Neural progenitor cell (in vitro differentiated cells): ENCODE measurements at places on chromosomes 2 and 18. TPM values are rescaled to one million over a fixed set of nuclear protein-coding genes. Genes with fewer than 3 reads are reported as not detected.

- H3K36me3 ChIP-seq, result no peaks in the 10 kb centered on the region
- no peak for DNase-seq
- no peak overlapping the region for H3K27ac ChIP-seq
- H3K4me3 ChIP-seq, result no peak overlapping the region
- H3K4me1 ChIP-seq, result peaks cover 20% of the 10 kb centered on the region
- H3K27me3 ChIP-seq, result no peaks in the 10 kb centered on the region
Observed at GRCh38 chr18:23227726-23228070, 92.4 kb downstream of the CABLES1 start.

- no peak for DNase-seq
- H3K4me3 ChIP-seq, result no peak overlapping the region
- H3K36me3 ChIP-seq, result no peaks in the 10 kb centered on the region
- peaks cover 54% of the 10 kb centered on the region for H3K27me3 ChIP-seq
Observed at GRCh38 chr2:96318723-96319122, 6.4 kb upstream of the ITPRIPL1 start.

DNA sequence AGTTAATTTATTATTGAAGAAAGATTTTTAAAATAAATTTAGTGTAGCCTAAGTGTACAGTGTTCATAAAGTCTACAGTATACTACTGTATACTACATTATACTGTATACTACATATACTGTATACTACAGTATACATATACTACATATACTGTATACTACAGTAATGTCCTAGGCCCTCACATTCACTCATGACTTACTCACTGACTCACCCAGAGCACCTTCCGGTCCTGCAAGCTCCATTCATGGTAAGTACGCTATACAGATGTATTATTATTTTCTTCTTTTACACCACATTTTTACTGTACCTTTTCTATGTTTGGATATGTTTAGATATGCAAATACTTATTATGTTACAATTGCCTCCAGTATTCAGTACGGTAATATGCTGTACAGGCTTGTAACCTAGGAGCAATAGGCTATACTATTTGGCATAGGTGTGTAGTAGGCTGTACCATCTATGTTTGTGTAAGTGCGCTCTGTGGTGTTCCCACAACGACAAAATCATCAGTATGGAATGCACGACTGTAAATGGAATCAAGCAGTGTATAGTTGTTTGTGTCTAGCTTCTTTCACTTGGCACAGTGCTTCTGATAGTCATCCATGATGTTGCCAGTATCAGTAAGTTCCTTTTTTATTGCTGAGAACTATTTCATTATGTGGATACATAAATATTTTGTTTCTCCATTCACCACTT is 245.7 kb downstream of the MTX2 start:
- no peak overlapping the region for H3K27ac ChIP-seq
- no peaks in the 10 kb centered on the region for H3K36me3 ChIP-seq
- no peak overlapping the region for H3K4me3 ChIP-seq
- no peaks in the 10 kb centered on the region for H3K4me1 ChIP-seq

- no peak overlapping the region for H3K4me3 ChIP-seq
- DNase-seq, result no peak
- H3K27ac ChIP-seq, result no peak overlapping the region
- no peaks in the 10 kb centered on the region for H3K27me3 ChIP-seq
Observed at GRCh38 chr2:152556506-152556905, 160.8 kb downstream of the PRPF40A start.

GRCh38 chr2:168356477-168356835 is 99.6 kb upstream of the CERS6 start:
- peaks cover 12% of the 10 kb centered on the region for H3K4me1 ChIP-seq
- no peak overlapping the region for H3K4me3 ChIP-seq
- DNase-seq, result no peak
- H3K36me3 ChIP-seq, result no peaks in the 10 kb centered on the region
- no peaks in the 10 kb centered on the region for H3K27me3 ChIP-seq

DNA sequence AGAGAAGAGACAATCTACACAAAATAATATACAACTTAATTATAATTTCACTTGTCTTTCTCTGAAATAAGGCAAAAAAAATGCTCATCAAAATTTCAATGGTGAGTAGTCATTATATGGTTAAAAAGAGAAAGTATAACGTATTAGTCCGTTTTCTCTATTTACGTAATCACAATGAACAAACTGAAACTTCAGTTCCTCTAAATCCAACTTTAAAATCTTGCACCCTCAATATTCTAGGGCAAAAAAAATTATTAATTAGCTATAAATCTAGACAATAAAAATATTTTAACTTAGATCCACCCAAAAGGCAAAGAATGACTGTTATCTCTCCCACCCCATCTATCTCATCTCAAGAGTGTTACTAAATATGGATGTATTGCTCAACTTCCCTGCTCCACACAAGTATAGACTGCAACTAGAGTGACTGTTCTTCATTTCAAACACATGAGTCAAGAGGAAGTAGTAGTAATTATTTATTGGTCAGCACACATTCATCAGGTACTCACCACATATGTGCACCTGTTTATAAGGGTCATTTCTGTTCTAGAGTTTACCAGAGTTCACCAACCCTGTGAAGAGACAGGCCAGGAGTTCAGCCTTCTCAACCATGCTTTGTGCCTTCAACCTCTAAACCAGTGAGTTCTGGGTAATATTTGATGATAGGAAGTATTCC is 36.4 kb downstream of the STK39 start:
- H3K4me1 ChIP-seq, result peaks cover 11% of the 10 kb centered on the region
- DNase-seq, result no peak
- H3K27me3 ChIP-seq, result no peaks in the 10 kb centered on the region
- H3K27ac ChIP-seq, result no peak overlapping the region

GRCh38 chr18:61308004-61308403 is 25.2 kb upstream of the CDH20 start:
- no peaks in the 10 kb centered on the region for H3K36me3 ChIP-seq
- H3K27me3 ChIP-seq, result no peaks in the 10 kb centered on the region
- DNase-seq, result peak; percentile 41
- peaks cover 37% of the 10 kb centered on the region for H3K4me1 ChIP-seq
- no peak overlapping the region for H3K27ac ChIP-seq

DNA sequence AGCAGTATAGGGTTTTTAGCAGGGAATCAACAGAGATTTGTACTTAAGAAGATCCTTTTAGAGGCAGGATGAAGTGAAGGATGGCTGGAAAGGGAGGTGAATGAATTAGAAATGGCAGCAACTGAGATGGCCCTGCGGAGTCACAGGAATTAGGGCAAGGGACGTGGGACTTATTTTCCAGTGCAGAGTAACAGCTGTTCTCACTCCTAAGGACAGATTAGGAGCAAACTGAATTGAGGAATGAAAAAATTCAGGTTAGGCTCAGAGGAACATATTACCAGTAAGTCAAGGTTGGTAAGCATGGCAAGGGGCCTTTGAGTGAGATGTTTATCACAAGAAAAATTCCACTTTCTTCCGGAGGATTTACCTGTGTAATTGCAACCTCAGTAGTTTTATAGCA is 34.4 kb downstream of the COL4A3 start:
- H3K4me1 ChIP-seq, result peaks cover 15% of the 10 kb centered on the region
- H3K27ac ChIP-seq, result no peak overlapping the region
- H3K27me3 ChIP-seq, result peaks cover 5% of the 10 kb centered on the region

- H3K27me3 ChIP-seq, result no peaks in the 10 kb centered on the region
- H3K36me3 ChIP-seq, result no peaks in the 10 kb centered on the region
- no peak overlapping the region for H3K4me3 ChIP-seq
Observed at GRCh38 chr2:234911271-234911670, 40.5 kb upstream of the SH3BP4 start.

GRCh38 chr2:100291152-100291970 is 30.9 kb downstream of the LONRF2 start:
- no peak for DNase-seq
- no peaks in the 10 kb centered on the region for H3K4me1 ChIP-seq
- no peak overlapping the region for H3K27ac ChIP-seq

DNA sequence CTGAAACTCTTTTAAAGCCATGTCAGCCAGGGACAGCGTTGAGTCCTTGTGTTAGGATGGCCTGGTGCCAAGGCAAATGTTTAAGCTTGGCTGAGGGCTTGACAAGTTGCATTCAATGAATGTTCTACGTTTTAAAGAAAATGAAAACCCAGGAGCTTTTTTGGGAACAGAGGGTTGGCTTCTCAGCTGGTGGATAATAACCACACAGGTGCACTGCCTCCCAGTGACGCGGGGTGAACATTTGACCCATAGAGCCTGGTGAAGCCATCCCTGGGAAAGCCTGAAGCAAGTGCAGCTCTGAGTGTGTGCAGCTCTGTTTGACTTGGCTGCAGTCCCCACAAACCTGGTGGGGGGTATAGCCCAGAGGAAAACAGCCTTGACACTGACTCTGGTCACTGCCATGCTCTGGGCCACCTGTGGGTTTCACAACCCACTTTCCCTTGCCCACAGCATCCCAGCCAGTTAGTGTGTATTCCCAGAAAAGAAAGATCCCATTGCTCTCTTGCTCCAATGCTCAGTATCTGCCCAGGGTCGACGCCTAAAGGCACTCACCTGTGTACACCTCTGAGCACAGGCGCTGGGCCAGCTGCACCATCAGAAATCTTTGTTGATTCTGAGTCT is 874.9 kb downstream of the RNF144A start:
- no peaks in the 10 kb centered on the region for H3K36me3 ChIP-seq
- H3K27ac ChIP-seq, result no peak overlapping the region

GALNT5 gene
- total RNA-seq, result 0.03 TPM in 1 of 2 replicates, not detected in the other

LRP2 gene
- total RNA-seq, result 143 and 151 TPM in 2 replicates

DNA sequence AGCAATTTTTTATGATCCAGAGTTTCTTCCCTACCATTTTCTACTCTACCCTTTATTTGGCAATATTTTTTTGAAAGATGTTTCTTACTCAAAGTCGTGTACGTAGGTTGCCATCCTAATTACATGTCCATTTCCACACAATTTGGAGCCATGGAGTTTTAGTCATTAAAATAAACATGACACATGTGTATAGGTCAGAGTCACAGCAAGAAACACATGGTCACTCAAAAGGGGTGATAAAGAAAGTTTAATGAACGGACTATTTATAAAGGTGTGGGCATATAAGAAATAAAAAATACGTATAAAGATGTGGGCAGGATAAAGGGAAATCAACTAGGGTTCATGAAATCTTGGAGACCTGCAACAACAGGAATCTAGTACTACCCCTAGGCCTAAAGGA is 138.9 kb downstream of the SLC4A10 start:
- no peaks in the 10 kb centered on the region for H3K4me1 ChIP-seq
- no peak overlapping the region for H3K4me3 ChIP-seq
- no peak overlapping the region for H3K27ac ChIP-seq
- H3K36me3 ChIP-seq, result no peaks in the 10 kb centered on the region
- no peak for DNase-seq

FHOD3 gene
- 69.7 and 70.2 TPM in 2 replicates for total RNA-seq

KCNJ3 gene
- total RNA-seq, result 0.26 and 0.77 TPM in 2 replicates

DNA sequence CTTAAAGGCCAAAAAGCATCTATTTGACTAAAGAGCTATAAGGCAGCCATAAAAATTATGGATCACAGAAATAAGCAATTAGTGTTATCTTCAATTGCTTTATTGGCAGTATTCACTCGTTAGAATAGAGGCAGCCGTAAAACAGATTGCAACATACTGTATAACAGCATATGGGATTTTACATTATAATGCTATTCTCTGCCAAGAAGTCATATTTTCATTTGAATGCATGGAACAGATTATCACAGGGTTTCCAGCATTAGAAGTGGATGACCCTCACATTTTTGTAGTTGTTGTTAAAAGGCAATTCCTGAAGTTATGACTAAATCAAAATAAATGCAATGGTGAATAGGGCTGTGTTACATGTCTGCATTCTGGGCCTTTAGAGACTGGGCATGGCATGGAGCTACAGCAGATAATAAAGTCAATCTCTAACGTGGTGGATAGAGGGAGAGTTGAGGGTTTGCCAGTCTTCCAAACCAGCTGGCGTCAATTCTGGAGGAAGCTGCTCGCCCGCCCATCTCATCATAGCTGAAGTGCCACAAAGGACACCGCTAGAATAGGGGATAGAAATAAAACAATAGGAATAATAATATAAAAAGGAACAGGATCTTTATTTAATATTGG is 155.4 kb upstream of the VRK2 start:
- no peaks in the 10 kb centered on the region for H3K4me1 ChIP-seq
- no peak for DNase-seq
- H3K27me3 ChIP-seq, result no peaks in the 10 kb centered on the region
- no peaks in the 10 kb centered on the region for H3K36me3 ChIP-seq
- no peak overlapping the region for H3K4me3 ChIP-seq

- no peaks in the 10 kb centered on the region for H3K4me1 ChIP-seq
- no peaks in the 10 kb centered on the region for H3K27me3 ChIP-seq
- no peaks in the 10 kb centered on the region for H3K36me3 ChIP-seq
- H3K27ac ChIP-seq, result no peak overlapping the region
- no peak for DNase-seq
- H3K4me3 ChIP-seq, result no peak overlapping the region
Observed at GRCh38 chr2:127584047-127584446, 48.6 kb downstream of the MYO7B start.

LCT gene
- total RNA-seq, result 0.03 TPM in 1 of 2 replicates, not detected in the other

- DNase-seq, result peak; percentile 6
- H3K4me1 ChIP-seq, result peaks cover 1% of the 10 kb centered on the region
- no peaks in the 10 kb centered on the region for H3K27me3 ChIP-seq
- no peak overlapping the region for H3K4me3 ChIP-seq
- H3K27ac ChIP-seq, result no peak overlapping the region
- H3K36me3 ChIP-seq, result no peaks in the 10 kb centered on the region
Observed at GRCh38 chr2:204665207-204665606, 119.9 kb downstream of the PARD3B start.

SPHKAP gene
- total RNA-seq, result 0.06 TPM in 1 of 2 replicates, not detected in the other

ASNSD1 gene
- total RNA-seq, result 61.3 and 100 TPM in 2 replicates

- H3K27ac ChIP-seq, result no peak overlapping the region
- DNase-seq, result no peak
- H3K36me3 ChIP-seq, result no peaks in the 10 kb centered on the region
- no peaks in the 10 kb centered on the region for H3K4me1 ChIP-seq
- H3K27me3 ChIP-seq, result no peaks in the 10 kb centered on the region
Observed at GRCh38 chr2:141929331-141930252, 201.2 kb downstream of the LRP1B start.

- no peaks in the 10 kb centered on the region for H3K4me1 ChIP-seq
- no peaks in the 10 kb centered on the region for H3K36me3 ChIP-seq
- DNase-seq, result no peak
- no peaks in the 10 kb centered on the region for H3K27me3 ChIP-seq
- no peak overlapping the region for H3K27ac ChIP-seq
- H3K4me3 ChIP-seq, result no peak overlapping the region
Observed at GRCh38 chr2:200252265-200253067, 54.0 kb upstream of the SPATS2L start.

DNA sequence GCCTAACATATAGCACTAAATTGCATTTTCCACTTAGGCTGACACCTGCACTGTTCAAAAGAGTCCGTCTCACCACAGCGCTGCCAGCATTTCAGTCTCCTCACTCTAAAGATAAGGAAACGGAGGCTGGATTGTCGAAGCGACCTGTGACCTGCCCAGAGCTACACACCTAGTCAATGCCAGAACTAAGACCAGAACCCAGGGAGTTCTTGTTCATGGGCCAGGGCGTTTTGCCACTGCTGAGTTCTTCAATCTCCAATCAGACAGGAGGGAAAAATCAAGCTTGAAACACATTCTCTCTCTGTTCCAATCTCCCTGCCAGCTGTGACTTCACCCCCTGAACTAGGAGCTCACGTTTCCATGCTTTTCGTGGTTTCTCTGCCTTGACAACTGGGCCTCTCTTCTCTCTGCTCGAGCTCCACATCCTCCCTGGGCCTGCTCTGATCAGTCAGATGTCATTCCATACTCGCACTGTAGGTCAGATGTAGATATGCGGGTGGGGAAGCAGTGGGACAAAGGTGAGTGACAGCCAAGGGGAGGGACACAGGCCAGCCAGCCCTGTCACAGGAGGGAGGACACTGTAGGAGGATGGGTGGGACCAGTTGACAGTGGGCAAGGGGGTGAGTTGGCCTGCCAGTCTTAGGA is 221.1 kb upstream of the SMAD2 start:
- no peaks in the 10 kb centered on the region for H3K4me1 ChIP-seq
- no peak overlapping the region for H3K27ac ChIP-seq
- no peak overlapping the region for H3K4me3 ChIP-seq
- H3K36me3 ChIP-seq, result no peaks in the 10 kb centered on the region
- no peak for DNase-seq

LHCGR gene
- not detected in 2 replicates for total RNA-seq
